ENCODE measurements at places on chromosomes 1 and 21. TPM values are rescaled to one million over a fixed set of nuclear protein-coding genes. Genes with fewer than 3 reads are reported as not detected.

GRCh38 chr1:7278045-7278444, 492.8 kb downstream of the CAMTA1 start:
- no peaks in the 10 kb centered on the region for H3K4me1 ChIP-seq
- no peaks in the 10 kb centered on the region for H3K27me3 ChIP-seq
- DNase-seq, result no peak

GRCh38 chr1:33080373-33080772, 580 bp upstream of the AZIN2 start:
- no peak for DNase-seq
- peaks cover 5% of the 10 kb centered on the region for H3K4me1 ChIP-seq
- no peaks in the 10 kb centered on the region for H3K27me3 ChIP-seq
- no peaks in the 10 kb centered on the region for H3K36me3 ChIP-seq

- no peak overlapping the region for H3K4me3 ChIP-seq
- H3K4me1 ChIP-seq, result peaks cover 5% of the 10 kb centered on the region
- DNase-seq, result no peak
- H3K36me3 ChIP-seq, result peaks cover 54% of the 10 kb centered on the region
- H3K27me3 ChIP-seq, result no peaks in the 10 kb centered on the region
These were observed 9.9 kb upstream of the MIIP start for GRCh38 chr1:12009318-12009947.

- peak overlapping the region; percentile 39 for H3K4me3 ChIP-seq
- H3K27ac ChIP-seq, result peak overlapping the region; percentile 48
- DNase-seq, result peak; percentile 73
These were observed 53.1 kb downstream of the DOP1B start for GRCh38 chr21:36209626-36210171.

- no peaks in the 10 kb centered on the region for H3K27me3 ChIP-seq
- no peak overlapping the region for H3K4me3 ChIP-seq
- DNase-seq, result no peak
- no peaks in the 10 kb centered on the region for H3K36me3 ChIP-seq
These were observed 87.5 kb upstream of the SIM2 start for GRCh38 chr21:36611379-36611778.

DNA sequence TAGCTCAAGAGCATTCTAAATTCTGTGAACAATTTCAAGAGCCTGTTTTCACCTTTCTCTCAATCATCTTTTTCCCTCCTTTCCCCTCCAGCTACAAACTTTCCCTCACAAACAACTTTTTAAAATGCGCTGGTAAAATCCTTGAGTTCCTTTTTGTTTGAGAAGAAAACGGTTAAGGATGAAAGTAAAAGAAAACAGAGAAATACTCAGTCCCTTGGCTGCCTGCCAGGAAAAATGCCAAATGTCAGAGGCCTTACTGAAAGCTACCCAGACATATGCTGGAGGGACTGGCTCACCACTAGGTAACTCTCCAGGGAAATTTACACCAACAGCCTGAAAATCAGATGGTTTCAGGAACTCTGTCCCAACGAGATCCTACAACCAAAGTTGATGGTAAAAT, 11.0 kb upstream of the SERBP1 start:
- H3K27ac ChIP-seq, result no peak overlapping the region
- H3K4me1 ChIP-seq, result 0 out of 2 replicates have a peak, but pooled peaks cover 3% of the 10 kb centered on the region
- H3K4me3 ChIP-seq, result no peak overlapping the region
- DNase-seq, result no peak
- no peaks in the 10 kb centered on the region for H3K27me3 ChIP-seq
- H3K36me3 ChIP-seq, result no peaks in the 10 kb centered on the region

DNA sequence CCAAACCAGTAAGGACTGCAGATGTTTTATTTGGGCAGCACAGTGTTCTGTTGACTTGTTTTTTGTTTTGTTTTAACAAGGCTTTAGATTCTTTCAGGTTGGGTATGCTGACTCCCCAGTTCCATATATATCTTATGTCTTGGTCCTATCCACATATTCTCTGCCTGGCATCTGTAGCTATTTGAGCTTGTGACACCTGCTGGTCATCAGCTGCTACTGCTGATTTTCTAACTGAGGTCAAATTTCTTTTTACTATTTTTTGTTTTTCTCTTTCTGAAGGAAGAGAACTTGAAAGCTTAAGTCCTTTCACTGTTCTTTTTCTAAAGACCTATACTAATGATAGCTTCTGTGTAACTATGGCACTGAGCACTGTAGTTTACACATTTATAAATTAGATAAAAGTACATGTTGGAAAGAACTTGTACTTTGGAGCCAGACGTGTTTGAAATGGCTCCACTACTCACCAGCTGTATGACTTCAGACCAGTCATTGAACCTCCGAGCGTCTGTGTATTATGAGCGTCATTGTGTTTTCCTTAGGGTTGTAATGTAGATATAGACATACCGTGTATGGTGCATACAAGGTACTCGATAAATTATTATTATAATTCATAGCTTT, 109.4 kb downstream of the NRDC start:
- peak; percentile 38 for DNase-seq
- 0 out of 2 replicates have a peak, but pooled peaks cover 2% of the 10 kb centered on the region for H3K36me3 ChIP-seq
- no peak overlapping the region for H3K4me3 ChIP-seq
- H3K27me3 ChIP-seq, result no peaks in the 10 kb centered on the region
- no peak overlapping the region for H3K27ac ChIP-seq

- H3K27me3 ChIP-seq, result 0 out of 2 replicates have a peak, but pooled peaks cover 3% of the 10 kb centered on the region
- H3K36me3 ChIP-seq, result no peaks in the 10 kb centered on the region
- H3K27ac ChIP-seq, result no peak overlapping the region
- no peak overlapping the region for H3K4me3 ChIP-seq
- H3K4me1 ChIP-seq, result peaks cover 14% of the 10 kb centered on the region
These were observed 89.2 kb upstream of the WNT4 start for GRCh38 chr1:22231995-22232690.

- peak; percentile 49 for DNase-seq
- H3K4me3 ChIP-seq, result no peak overlapping the region
- peak overlapping the region; percentile 74 for H3K27ac ChIP-seq
- H3K36me3 ChIP-seq, result no peaks in the 10 kb centered on the region
These were observed 34.8 kb downstream of the ANKRD13C start for GRCh38 chr1:70319750-70320149.

DNA sequence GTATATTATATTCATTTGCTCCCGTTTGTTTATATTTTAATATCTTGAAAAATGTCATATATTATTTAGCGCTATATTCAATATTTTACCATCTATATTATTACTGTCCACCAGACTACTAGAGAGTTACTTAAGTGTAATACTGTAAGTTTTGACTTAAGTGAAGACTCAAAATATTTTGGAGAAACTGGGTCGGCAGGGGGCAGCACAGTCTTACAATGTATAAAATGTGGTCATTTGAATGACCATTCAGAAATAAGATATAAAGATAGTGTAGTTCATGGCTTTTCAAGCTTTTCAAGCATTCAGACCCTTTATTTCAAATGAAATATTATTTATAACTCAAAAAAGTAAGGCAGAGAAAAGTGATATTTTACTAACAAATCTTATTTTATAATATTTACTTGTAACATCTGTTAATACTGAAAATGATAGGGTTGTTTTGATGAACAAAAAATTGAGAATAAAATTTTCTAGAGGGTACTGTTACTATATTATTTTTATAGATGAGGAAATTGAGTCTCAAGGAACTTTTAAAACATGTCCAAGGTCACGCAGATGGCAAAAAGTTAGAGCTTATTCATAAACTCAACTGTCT, 89.0 kb upstream of the SERTAD4 start:
- no peaks in the 10 kb centered on the region for H3K4me1 ChIP-seq
- no peak overlapping the region for H3K4me3 ChIP-seq

GRCh38 chr1:230105245-230105753, 38.3 kb downstream of the GALNT2 start:
- no peaks in the 10 kb centered on the region for H3K27me3 ChIP-seq
- H3K4me3 ChIP-seq, result peak overlapping the region; percentile 39
- H3K27ac ChIP-seq, result peak overlapping the region; percentile 60

- H3K27me3 ChIP-seq, result no peaks in the 10 kb centered on the region
- no peaks in the 10 kb centered on the region for H3K4me1 ChIP-seq
- DNase-seq, result no peak
- H3K4me3 ChIP-seq, result no peak overlapping the region
- H3K36me3 ChIP-seq, result peaks cover 20% of the 10 kb centered on the region
These were observed 16.7 kb upstream of the IL10RB start for GRCh38 chr21:33249331-33250002.

DNA sequence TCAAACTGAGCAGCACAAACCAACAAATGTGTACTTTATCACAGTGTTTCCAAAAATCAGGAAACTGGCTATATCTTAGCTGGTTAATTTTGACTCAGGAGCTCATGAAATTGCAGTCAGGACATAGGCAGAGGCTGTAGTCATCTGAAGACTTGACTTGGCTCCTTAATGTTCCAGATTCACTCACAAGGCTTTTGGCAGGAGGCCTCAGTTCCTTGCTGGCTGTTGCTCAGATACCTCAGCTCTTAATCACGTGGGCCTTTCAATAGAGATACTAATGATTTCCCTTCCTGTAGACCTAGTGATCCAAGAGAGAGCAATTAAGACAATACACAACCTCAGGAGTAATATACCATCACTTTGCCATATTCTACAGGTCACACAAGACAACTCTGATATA, 537.7 kb downstream of the BRINP3 start:
- no peaks in the 10 kb centered on the region for H3K36me3 ChIP-seq
- H3K4me3 ChIP-seq, result no peak overlapping the region
- no peaks in the 10 kb centered on the region for H3K27me3 ChIP-seq
- H3K27ac ChIP-seq, result no peak overlapping the region
- DNase-seq, result no peak

DNA sequence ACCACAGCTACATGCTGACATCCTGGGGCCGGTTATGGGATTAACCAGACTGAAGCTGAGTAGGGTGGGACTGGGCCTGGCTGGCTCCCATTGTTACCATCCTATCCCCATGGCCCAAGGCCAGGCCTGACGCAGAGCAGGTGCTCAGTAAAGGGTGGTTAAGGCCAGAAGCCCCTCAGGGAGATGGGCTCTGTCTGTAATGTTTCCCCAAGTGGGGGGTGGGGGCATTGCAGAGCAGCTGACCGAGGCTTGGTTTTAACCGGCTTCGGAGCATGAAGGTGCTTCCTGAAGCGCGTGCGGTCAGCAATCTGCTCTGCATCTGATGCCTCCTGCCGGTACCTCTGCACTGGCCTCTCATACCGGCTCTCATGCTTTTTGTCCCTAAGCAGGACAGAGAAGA, 83.4 kb upstream of the ACTL8 start:
- no peaks in the 10 kb centered on the region for H3K4me1 ChIP-seq
- no peaks in the 10 kb centered on the region for H3K36me3 ChIP-seq
- no peaks in the 10 kb centered on the region for H3K27me3 ChIP-seq
- no peak for DNase-seq
- H3K4me3 ChIP-seq, result no peak overlapping the region

GRCh38 chr1:246329900-246330299, 177.2 kb downstream of the SMYD3 start:
- no peak overlapping the region for H3K27ac ChIP-seq
- no peaks in the 10 kb centered on the region for H3K27me3 ChIP-seq
- DNase-seq, result no peak
- H3K4me3 ChIP-seq, result no peak overlapping the region
- H3K4me1 ChIP-seq, result no peaks in the 10 kb centered on the region
- no peaks in the 10 kb centered on the region for H3K36me3 ChIP-seq

- peaks cover 13% of the 10 kb centered on the region for H3K4me1 ChIP-seq
- H3K4me3 ChIP-seq, result no peak overlapping the region
- no peaks in the 10 kb centered on the region for H3K27me3 ChIP-seq
- H3K36me3 ChIP-seq, result peaks cover 12% of the 10 kb centered on the region
These were observed 66.7 kb downstream of the COL18A1 start for GRCh38 chr21:45471525-45472221.

DNA sequence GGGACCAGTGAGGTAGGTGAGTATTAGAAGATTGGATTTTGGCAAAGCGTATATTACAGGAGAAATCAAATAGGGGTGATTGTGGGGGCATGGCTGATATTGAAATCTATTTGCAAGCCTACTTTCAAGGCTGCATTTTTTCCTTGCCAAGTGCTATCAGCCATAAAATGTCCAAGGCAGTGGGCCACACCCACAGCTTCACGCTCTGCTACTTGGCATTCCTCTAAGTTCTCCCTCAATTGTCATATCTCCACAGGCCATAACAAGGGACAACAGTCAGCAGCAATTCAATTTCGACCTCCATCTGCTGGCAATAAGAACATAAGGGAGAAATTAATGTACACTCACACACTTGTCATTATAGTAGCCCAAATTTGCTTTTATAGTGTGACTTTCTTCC, 667.1 kb upstream of the PKN2 start:
- H3K27ac ChIP-seq, result no peak overlapping the region
- DNase-seq, result no peak
- H3K36me3 ChIP-seq, result no peaks in the 10 kb centered on the region

- no peak overlapping the region for H3K27ac ChIP-seq
- no peak for DNase-seq
- H3K4me1 ChIP-seq, result peaks cover 20% of the 10 kb centered on the region
These were observed 71.4 kb downstream of the CD247 start for GRCh38 chr1:167446966-167447365.

- H3K4me3 ChIP-seq, result no peak overlapping the region
- DNase-seq, result no peak
- no peaks in the 10 kb centered on the region for H3K4me1 ChIP-seq
- peaks cover 4% of the 10 kb centered on the region for H3K27me3 ChIP-seq
- no peaks in the 10 kb centered on the region for H3K36me3 ChIP-seq
These were observed 34.0 kb downstream of the ASTN1 start for GRCh38 chr1:177130451-177130945.

- H3K27me3 ChIP-seq, result no peaks in the 10 kb centered on the region
- H3K4me3 ChIP-seq, result no peak overlapping the region
- no peak overlapping the region for H3K27ac ChIP-seq
- DNase-seq, result no peak
These were observed 8.2 kb downstream of the CEP170 start for GRCh38 chr1:243246916-243247315.

DNA sequence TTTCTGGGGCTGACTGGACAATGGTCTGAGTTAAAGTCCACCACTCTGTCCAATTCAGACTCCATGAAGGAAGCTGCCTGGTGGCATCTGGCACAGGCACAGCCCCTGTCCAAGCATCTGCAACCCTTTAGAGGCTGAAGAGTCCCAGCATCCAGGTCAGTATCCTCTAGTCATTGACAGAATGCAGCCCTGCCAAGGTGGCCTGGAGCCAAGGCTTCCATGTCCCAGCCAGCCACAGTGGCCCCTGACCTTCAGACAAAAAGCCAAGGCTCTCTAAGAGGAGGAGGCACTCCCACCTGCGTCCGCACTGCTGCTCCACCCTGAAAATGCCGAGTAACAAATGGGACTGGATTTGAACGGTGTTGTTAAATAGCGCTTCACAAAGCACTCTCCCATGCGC, 49.4 kb downstream of the KCNN3 start:
- H3K4me3 ChIP-seq, result no peak overlapping the region
- no peak overlapping the region for H3K27ac ChIP-seq
- H3K36me3 ChIP-seq, result no peaks in the 10 kb centered on the region
- 0 out of 2 replicates have a peak, but pooled peaks cover 2% of the 10 kb centered on the region for H3K4me1 ChIP-seq

POLR3GL gene
- total RNA-seq, result 17.9 TPM

HTR6 gene
- 0.57 TPM for total RNA-seq

PTCH2 gene
- 1.3 TPM for total RNA-seq

PMF1 gene
- total RNA-seq, result 52.6 TPM

SPRR2B gene
- not detected for total RNA-seq

HEYL gene
- total RNA-seq, result 8.8 TPM

Measured in HCT116 (cell line).